ENCODE measurements at places on chromosomes 4 and X. TPM values are rescaled to one million over a fixed set of nuclear protein-coding genes. Genes with fewer than 3 reads are reported as not detected.

- H3K4me3 ChIP-seq = no peak overlapping the region
- H3K27ac ChIP-seq = no peak overlapping the region
- DNase-seq = peak; percentile 55
- no peaks in the 10 kb centered on the region for H3K4me1 ChIP-seq
- no peaks in the 10 kb centered on the region for H3K27me3 ChIP-seq
- H3K36me3 ChIP-seq = no peaks in the 10 kb centered on the region
Observed at GRCh38 chr4:14856062-14856933, 146.0 kb upstream of the CPEB2 start.

The MAGIX gene
- total RNA-seq = 3.8 TPM

GRCh38 chrX:25049357-25049756 lies 33.6 kb upstream of the ARX start:
- no peaks in the 10 kb centered on the region for H3K27me3 ChIP-seq
- H3K4me3 ChIP-seq = no peak overlapping the region
- H3K36me3 ChIP-seq = no peaks in the 10 kb centered on the region
- H3K27ac ChIP-seq = no peak overlapping the region
- DNase-seq = no peak

The CXCL8 gene
- total RNA-seq = 0.82 TPM

Measured in Panc1 (cell line).